ENCODE measurements at places on chromosomes 7 and 10.

DNA sequence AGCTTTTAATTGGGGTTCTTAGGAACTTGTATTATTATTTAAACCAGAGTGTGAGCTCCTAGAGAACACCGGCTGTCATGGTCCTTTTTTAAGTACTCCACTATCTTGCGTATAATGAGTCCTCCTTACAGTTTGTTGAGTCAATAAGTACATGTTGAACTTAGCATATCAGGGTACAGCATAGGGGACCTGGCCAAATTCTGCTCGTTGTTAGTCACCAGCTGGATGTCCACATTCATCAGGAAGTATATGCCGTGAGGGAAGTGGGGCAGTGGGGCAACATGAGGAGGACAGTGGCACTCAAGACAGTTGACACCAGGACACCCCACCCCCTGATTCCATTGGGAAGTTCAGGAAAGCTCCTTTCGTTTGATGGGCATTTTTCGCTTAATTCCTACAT, 16.6 kb downstream of the RPP30 start:
- DNase-seq: no peak

DNA sequence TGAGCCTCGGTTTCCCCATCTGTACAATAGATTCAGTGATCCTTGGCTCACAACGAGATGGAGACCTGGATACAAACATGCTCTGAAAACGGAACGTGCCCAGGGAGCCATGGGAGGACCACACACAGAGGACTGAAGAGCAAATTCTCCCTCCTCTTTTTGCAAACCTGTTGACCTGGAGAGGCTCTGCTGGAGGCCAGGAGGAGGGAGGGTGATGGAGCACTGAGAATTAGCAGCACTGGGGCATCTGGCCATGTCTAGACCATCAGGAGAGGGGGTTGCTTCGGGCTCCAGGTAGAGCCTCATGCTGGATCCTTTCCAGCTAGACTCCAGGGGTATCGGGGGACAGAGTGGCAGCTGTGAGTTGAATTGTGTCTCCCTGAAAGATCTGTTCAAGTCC, 97.4 kb upstream of the GPR26 start:
- no peak for DNase-seq

- DNase-seq: no peak
Measured at GRCh38 chr7:137235434-137235833, 108.1 kb downstream of the PTN start.

DNA sequence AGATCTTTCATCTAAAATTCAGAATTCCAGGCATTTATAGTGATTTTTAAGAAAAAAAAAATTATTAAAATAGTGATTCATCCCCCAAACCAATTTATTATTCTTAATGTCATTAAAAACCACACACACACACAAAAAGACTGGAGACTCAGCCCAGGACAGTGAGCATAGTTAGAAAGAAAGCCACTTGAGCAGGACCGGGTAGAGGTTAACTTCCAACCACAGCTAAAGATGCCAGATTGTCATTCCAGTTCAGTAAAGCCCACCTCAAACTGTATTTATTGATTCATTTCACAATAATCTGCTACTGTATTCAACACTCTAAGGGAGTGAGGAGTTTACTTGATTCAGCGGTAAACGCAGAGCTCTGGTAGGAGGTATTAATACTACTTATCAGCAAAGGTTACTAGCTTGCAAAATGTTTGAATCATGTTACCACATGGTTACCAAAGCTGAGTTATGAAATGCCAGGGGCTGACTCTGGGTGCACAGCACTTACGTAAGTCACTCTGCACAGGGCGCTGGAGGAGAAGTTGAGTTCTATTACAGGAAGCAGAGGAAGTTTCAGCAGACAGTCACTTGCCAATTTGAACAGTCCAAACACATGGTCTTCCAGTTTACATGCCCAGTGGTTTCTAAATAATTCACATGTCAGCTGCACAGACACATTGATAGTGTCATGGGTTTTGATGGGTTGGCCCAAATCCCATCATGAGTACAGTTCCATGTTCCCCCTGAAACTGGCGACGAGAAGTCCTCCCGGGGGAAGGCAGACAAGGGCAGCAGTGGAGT, 64.6 kb downstream of the KLF6 start:
- DNase-seq: no peak

GRCh38 chr10:11378835-11379234, 232.6 kb downstream of the USP6NL start:
- no peak for DNase-seq

DNA sequence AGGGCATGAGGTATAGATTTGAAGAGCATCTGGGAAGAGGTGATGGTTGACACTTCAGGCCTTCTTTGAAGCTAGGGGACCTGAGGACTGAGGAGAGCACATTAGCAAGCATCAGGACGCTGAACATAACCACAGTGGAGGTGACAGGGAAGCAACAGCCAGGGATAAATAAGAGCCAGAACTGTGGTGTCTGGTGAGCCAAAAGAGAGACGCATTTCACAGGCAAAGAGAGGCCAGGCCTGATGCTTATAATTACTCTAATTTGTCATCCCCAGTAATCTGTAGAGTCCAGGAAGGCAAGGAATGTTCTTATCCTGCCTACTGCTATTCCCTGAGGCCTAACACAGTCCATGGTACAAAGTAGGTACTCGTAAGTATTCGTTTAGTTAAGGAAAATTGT, 10.4 kb upstream of the FAS start:
- no peak for DNase-seq

- peak; percentile 6 for DNase-seq
Measured at GRCh38 chr7:7913504-7913903, 55.1 kb upstream of the GLCCI1 start.

DNA sequence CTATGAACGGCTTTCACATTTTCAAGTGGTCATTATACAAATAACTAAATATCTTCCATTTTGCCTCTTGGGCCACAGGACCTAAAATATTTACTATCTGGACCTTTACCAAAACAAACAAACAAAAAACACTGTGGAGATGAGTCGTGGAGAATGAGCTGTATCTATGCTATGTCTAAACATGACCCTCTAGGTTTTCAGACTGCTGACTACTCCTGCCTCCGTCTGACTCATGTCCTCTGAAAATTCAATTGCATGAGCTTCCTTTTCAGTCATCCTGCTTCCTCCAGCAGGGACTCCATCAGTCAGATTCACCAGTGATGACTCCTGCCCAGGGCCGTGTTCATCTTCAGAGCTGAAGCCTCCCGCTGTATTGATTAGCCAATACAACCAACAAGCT, 96.8 kb downstream of the COL28A1 start:
- peak; percentile 88 for DNase-seq

DNA sequence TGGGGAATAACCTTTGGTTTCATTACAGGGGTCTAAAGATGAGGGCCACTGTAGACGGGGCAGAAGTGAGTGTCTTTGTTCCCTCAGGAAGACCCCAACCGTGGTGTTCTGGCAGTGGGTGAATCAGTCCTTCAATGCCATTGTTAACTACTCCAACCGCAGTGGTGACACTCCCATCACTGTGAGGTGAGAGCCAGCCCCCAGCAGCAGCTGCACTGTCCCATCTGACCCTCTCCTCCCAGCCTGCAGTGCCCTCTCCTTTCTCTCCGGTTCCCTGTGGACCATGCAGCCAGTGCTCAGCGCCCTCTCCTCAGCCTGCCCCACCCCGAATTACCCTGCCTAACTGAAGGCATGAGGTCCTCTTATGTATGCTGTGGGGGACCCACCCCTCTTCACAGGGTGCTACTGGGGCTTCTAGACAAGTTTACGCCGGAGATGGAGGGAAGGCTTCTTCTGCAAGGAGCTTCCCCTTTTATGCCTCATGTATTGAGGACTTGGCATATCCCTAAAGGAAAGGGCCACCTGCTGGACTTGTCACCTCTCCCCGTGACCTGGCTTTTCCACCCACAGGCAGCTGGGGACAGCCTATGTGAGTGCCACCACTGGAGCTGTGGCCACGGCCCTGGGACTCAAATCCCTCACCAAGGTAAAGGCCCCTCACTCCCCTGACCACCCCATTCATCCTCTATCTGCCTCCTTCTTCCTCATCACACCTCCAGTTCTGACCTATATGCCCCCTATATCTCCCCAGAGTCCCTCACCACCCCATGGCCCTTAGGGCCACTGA, 5.1 kb downstream of the SFXN3 start:
- no peak for DNase-seq

DNA sequence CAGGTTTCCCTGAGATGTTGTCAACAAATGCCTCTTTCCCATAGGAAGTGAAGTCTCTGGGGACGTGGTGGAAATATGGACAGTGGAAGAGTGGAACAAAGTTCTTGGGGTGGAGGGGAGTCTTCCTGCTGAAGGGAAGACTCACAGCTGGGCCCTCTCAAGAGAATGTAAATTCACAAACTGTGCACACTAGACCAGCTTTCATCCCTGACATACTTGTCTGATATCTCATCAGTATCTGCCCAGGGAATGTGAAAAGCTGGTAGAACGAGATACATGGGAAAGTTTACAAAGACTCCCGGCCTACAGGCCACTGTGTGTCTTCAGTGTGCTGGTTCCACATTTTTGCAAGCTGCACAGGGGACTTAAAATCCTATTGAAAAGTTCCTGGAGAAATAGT, 16.7 kb upstream of the CCDC3 start:
- no peak for DNase-seq

- no peak for DNase-seq
Measured at GRCh38 chr10:359762-360161, 224.5 kb downstream of the ZMYND11 start.

GRCh38 chr7:7671361-7671760, 30.8 kb downstream of the UMAD1 start:
- DNase-seq: no peak

DNA sequence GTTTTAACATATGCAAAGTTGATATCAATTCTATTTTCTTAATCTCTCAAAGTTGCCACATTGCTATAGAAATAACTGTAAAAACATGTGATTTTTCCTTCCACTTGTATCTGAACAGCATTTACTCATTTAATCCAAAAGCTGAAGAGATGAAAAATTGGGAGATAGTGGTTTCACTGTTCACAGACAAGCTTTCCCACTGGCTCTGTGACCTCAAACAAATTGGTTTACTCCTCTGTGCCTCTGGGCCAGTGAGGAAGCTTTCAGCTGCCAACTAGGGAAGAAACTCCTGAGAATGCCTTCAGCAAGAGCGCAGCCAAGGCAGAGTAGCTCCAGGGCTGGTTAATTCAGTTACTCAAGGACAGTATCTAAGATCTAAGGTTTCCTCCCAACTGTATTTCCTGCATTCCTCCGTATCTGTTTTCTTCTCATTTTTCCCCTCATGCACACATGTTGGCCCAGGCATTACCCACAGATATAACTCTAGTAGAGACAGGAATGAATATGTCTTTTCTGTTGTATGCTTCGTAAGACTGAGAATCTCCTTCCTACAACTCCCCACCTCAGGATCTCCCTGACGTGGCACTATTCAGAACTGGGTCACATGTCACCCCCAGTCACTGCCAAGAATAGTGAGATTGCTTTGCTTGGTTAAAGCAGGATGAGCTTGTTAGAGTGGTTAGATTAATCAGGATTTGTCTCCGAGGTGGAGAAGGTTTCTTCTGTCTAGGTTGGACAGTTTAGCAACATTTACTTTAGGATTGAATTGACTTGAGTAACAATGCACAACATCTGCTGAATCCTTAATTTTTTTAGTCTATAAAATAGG, 315.7 kb downstream of the NRG3 start:
- DNase-seq: no peak
